ENCODE measurements at places on chromosomes 2 and 18.

DNA sequence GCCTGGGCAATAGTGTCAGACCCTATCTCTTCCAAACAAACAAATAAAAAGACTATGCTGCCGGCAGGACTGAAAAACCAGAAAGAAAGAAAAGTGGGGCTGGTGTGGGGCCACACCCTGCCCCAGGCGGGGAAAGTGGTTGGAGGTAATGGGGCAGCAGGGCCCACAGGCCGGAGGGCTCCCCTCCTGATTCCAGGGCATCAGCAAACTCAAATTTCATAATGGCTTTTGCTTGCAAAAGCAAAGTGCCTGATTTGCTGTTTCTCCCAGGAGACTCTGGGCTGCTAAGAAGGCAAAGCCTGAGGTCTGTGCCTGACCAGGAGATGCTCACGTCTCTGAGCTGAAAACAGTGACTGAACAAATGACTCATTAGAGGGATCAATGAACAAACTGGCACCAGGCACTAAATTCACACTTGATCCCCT, 121.9 kb downstream of the HDAC4 start:
- DNase-seq = no peak

- DNase-seq = no peak
These were observed 57.8 kb upstream of the ITGB6 start for GRCh38 chr2:160257743-160258491.

GRCh38 chr2:33134791-33135560, 188.2 kb downstream of the LTBP1 start:
- no peak for DNase-seq

- no peak for DNase-seq
These were observed 21.0 kb downstream of the MYO1B start for GRCh38 chr2:191266201-191266600.

DNA sequence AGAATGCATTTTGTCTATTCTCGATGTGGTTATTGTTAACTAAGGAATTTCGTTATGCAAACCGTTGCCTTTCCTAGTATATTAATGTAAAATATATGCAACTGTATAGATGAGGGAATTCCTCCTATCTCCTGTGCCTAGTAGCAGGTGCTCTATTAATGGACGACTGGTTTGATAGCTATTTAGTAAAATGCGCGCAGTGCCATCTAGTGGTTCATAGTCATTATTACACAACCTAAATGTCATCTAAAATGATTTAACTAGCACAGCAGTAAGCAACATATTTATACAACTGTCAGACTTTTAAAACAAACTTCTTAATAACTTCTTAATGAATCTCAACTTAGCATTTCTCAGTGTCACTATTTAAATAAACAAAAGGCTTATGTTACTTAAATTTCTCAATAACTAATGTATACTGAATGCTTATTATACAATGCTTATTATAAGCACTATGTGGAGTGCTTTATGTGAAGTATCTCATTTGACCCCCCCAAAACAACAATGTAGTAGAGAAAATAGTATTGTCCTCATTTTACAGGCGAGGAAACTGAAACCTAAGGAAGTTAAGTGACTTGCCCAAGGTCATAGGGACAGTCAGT, 77.9 kb downstream of the DTNA start:
- no peak for DNase-seq

DNA sequence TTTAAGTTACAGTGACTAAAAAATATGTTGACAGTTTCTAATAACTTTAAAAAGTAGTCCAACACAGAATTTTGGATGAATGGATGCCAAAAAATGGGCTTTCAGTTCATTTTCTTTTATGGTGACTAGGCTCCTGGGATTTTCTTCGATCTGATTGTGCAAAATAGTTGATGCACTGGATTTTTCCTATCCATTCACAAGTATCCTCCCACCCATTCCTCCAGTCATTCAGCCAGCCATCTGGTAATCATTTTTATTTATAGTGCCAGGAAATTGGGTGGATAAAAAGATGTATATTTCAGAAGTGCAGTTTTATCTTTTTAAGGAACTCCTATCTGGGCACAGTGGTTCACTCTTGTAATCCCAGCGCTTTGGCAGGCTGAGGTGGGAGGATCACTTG, 175.1 kb downstream of the PTPRM start:
- DNase-seq = no peak

DNA sequence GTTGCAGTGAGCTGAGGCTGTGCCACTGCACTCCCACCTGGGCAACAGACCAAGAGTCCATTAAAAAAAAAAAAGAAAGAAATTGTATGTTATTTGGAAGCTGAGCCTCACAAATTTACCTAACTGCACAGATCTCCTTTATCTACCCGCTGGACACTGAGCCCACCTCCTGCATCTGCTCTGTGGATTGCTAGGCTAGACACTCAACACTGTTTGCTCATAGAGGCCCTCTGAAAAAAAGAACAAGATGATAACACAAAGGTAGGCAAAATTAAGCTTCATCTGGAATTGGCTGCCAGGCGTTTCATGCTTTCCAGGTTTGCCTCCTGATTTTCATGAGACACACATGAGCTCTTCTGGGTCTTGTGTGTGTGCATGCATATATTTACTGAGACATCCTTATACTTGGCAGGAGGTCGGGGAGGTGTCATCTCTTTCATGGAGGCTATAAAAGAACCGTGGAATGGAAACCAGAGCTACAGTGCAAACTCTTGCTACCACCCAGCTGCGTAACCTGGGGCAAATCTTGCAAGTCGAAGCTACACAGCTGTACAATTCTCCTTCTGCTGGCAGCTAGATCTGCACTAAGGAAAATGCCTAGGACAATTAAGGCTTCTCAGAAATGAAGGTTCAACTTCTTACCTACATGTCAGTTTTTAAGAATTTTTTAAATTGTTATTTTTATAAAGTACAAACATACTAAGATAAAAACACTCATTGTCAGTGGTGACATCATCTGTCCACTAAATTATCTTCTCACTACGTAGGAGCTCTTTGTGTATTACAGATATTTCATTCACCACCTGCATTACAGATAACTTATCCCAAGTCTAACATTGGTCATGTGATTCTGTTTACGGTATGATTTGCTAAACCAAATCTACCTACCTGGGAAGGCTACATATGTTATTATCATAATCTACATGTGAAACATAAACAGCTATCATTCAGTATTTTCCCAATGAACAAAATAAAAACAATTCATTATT, 63.1 kb downstream of the CABYR start:
- DNase-seq = no peak

DNA sequence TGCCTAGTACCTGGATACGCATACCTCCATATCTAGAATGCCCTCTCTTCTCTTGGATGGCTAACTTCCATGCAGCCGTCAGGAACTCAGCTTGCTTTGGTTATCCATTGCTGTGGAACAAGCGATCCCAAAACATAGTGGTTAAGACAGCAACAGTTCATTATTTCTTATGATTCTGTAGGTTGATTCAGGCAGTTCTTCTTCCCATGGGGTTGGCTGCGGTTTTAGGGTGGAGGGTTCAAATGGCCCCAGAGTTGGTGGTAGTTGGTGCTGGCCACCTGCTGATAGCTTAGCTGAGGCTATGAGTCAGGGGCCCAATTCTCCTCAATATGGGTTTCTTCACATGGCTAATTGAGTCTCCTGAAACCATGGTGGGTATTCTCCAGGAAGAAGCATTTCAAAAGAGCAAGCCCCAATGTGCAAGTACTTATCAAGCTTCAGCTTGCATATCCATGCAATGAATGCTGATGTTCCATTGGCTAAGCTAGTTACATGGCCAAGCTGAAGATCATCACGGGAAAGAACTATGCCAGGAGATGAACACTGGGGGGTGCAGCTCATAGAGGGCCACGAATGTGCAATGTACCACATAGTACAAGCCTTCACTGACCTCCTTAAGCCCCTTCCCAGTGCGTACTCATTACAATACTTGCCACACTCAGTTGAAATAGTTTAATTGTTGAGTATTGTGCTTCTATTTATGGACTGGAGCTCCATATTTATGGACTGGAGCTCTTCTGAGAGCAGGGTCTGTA, 10.0 kb upstream of the RHOB start:
- no peak for DNase-seq

GRCh38 chr2:69088466-69088865, 75.5 kb downstream of the ANTXR1 start:
- no peak for DNase-seq

DNA sequence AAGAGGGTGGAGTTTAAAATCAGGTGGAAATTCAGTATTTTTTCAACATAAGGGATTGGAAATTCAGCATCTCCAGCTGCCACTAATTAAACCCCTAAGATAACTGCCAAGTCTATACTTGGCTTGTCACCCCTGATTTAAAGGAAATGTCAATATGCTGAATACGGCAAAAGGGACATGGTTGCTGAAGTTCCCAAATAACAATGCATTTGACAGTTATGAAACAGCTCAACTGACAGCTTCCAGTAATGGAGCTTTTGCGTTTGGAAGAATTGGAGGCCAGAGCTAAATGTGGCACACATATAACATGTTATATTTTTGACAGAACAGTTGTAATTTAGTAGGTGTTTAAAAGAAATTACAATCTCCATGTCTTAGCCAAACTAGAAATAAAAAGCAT, 1867.9 kb upstream of the LRRTM1 start:
- DNase-seq = no peak

- DNase-seq = no peak
These were observed 206.1 kb upstream of the SETBP1 start for GRCh38 chr18:44474591-44474990.

- DNase-seq = no peak
These were observed 125.3 kb downstream of the TWIST2 start for GRCh38 chr2:238973038-238973739.

- DNase-seq = no peak
These were observed 35.9 kb downstream of the TAF4B start for GRCh38 chr18:26262156-26262555.

- no peak for DNase-seq
These were observed 471.7 kb downstream of the THSD7B start for GRCh38 chr2:137237055-137237454.

DNA sequence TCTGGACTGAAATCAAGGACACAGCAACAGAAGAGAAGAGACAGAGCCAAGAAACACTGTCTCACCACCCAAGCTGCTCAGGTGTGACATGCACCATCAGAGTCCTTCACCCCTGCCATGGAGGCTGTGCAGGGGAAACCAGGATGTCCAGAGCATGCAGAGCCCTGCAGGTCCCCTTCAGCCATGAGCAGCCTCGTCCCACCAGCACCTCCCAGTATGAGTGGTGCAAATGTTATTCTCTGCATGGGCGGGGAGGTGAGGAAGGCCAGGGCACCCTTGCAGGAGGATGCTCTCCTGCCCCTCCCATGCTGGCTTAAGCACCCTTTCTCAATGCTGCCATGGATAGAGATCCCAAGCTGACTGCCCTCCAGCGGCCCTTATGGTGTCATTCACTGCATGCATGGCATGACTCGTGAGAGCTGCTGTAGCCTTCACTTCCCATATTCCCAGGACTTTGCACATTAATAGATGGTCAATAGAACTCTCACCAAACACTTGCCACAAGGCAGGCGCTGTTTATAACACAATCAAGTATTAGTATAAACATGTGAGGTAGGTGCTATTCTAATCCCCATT, 171.0 kb downstream of the ANAPC1 start:
- no peak for DNase-seq

- DNase-seq = no peak
These were observed 102.3 kb upstream of the ZNF521 start for GRCh38 chr18:25454270-25454659.

DNA sequence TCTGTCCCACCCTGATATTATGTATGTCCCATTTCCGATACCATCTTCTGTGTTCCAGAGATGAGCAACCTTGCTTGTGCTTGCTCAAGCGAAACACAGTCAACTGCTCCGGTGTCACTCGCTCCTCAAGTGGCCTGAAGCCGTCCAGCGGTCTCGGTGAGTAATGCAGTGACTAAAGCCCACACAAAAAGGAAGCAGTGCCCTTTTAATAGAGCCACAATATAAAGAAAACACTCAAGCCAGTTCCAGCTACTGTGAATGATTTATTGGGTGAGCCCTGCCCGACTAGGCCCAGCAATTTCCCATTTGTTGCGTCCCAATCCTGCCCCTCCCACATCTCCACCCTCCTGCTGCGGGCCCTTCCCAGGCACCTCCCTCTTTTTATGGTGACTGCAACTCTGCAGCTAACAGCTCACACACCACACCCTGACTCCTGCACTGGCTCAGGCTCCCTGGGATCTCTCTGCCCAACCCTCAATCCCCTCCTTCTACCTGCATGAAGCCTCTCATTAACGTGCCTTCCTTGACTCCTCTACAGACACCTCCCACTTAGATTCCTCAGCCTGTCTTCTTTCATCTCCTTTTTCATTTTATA, 44.2 kb upstream of the DSC1 start:
- no peak for DNase-seq

DNA sequence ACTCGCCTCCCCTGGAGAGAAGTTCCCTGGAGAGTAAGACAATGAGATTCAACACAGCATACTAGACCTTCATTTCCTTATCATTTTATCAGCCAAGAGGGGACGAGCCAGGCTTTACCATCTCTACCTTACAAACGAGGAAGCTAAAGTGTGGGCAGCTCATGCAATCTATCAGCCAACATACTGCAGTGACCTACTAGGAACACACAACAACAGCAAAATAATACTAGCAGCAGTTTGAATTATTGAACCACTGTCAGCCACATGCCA, 60.0 kb upstream of the TEX51 start:
- no peak for DNase-seq
